Sigmoid colon (tissue), 7 donors: ENCODE measurements at places on chromosomes 16 and 17. TPM values are rescaled to one million over a fixed set of nuclear protein-coding genes. Genes with fewer than 3 reads are reported as not detected.

Gene PRDM7
- total RNA-seq, result not detected

Gene NT5M
- total RNA-seq, result 5.5 TPM

Gene CDH8
- 3.9 TPM for total RNA-seq

Gene MYCBPAP
- 2.0 TPM for total RNA-seq

Gene ABCA5
- total RNA-seq, result 19.3 TPM

DNA sequence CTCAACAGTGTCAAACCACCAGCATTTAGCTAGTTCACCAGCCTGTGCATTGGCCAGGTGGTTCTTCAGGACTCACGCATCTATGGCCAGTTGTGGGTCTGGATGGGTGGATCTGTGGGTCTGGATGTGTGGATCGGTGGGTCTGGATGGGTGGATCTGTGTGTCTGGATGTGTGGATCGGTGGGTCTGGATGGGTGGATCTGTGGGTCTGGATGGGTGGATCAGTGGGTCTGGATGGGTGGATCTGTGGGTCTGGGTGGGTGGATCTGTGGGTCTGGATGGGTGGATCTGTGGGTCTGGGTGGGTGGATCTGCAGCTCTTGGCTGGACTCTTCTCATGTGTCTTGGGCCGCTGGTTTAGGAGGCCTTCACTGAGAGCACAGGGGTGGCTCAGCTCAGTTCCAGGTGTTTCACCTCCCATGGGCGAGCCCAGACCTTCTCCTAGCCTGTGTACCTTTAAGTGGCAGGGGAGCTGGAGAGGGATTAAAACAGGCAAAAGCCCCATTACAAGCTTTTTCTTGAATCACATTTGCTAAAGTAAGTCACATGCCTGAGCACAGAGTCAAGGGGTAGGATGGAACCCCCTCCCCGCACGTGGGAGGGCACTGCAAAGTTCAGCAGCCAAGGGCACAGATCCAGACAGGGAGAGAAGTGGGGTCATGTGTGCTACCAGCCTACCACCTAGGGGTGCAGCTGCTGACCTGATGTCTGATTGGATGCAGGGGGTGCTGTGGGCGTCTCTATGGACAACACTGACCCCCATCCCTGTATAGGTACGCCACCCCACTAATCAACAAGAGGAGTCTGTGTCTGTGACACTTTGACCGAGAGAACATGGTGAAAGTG is 3.4 kb upstream of the NUBP1 start:
- no peak overlapping the region for H3K4me3 ChIP-seq
- H3K27ac ChIP-seq, result no peak overlapping the region

DNA sequence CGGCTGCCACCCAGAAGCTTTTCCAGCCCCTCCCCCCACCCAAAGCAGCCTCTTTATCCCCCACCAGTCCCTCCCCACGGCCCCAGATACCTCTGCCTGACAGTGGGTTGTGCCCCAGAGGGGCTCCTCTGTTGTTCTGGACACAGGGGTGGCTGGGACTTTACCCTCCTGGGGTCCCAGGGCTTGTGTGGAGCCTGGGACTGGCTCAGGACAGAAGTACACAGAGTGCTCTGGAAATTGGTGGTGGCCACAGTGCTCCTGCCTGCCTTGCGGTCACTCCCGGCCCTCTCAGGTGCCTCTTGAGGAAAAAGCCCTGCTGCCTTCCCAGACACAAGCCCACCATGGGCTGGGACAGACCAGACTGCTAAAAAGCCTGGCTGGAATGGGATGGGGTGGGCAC is 68.2 kb downstream of the RAB11FIP4 start:
- H3K27me3 ChIP-seq, result no peaks in the 10 kb centered on the region
- no peaks in the 10 kb centered on the region for H3K4me1 ChIP-seq
- H3K36me3 ChIP-seq, result no peaks in the 10 kb centered on the region

GRCh38 chr16:69476920-69477443 is 52.6 kb downstream of the CYB5B start:
- H3K4me1 ChIP-seq, result peaks cover 2% of the 10 kb centered on the region
- no peaks in the 10 kb centered on the region for H3K36me3 ChIP-seq
- no peak overlapping the region for H3K27ac ChIP-seq
- no peaks in the 10 kb centered on the region for H3K27me3 ChIP-seq
- no peak for DNase-seq

GRCh38 chr17:8499614-8500013 is 63.9 kb downstream of the NDEL1 start:
- peaks cover 64% of the 10 kb centered on the region for H3K36me3 ChIP-seq
- no peak overlapping the region for H3K4me3 ChIP-seq
- H3K27ac ChIP-seq, result no peak overlapping the region
- DNase-seq, result no peak

- H3K4me1 ChIP-seq, result no peaks in the 10 kb centered on the region
- H3K4me3 ChIP-seq, result no peak overlapping the region
- no peaks in the 10 kb centered on the region for H3K27me3 ChIP-seq
- H3K27ac ChIP-seq, result no peak overlapping the region
These were observed 140.6 kb downstream of the MAP2K6 start for GRCh38 chr17:69555056-69555455.

GRCh38 chr16:49858200-49859124 is 2.5 kb upstream of the ZNF423 start:
- peaks cover 36% of the 10 kb centered on the region for H3K4me1 ChIP-seq
- peak overlapping the region; percentile 32 for H3K4me3 ChIP-seq
- H3K27me3 ChIP-seq, result peaks cover 15% of the 10 kb centered on the region
- peak; percentile 83 for DNase-seq
- no peaks in the 10 kb centered on the region for H3K36me3 ChIP-seq
- H3K27ac ChIP-seq, result peak overlapping the region; percentile 96

DNA sequence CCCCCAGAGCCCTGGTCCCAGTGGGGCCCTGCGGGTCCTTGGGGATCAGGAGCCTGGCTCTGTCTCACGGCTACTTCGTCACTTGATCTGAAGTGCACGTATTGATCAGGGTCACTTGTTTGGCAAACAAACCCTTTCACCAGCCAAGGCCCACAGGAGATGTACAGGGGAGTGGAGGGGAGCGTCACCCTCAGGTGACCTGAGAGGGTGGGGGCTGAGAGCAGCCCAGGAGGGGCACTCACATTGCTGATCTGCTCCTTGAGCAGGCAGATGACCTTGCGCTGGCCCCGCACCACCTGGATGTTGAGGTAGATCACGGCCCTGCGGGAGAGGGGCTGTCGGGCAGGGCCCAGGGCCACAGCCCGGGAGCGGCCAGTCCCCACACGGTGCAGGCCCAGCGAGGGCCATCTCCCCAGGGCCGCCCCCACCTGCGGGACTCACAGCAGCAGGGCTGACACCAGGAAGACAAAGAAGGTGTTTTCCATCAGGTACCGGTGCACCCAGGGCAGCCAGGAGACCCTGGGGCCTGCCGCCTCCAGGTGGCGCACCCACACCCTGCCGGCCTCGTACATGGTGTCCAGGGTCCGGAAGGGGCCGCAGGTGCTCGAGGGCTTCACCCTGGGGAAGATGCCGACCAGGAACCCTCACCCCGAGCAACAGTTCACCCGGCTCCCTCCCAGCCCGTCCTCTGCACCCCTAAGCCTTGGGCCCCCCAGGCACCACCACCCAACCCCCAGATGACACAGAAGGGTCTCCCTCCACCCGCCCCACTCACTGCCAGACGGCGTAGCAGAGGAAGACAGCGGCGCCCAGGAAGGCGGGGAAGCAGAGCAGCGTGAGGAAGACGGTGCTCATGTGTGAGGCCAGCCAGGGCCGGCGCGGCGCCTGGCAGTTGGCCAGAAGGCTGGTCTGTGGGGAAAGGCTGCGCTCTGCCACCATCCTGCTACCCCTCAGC is 11.3 kb downstream of the TMC6 start:
- no peak for DNase-seq
- no peaks in the 10 kb centered on the region for H3K4me1 ChIP-seq
- H3K27me3 ChIP-seq, result peaks cover 20% of the 10 kb centered on the region
- no peaks in the 10 kb centered on the region for H3K36me3 ChIP-seq
- H3K27ac ChIP-seq, result no peak overlapping the region

- H3K27ac ChIP-seq, result no peak overlapping the region
- H3K27me3 ChIP-seq, result peaks cover 7% of the 10 kb centered on the region
- H3K4me3 ChIP-seq, result no peak overlapping the region
- no peaks in the 10 kb centered on the region for H3K36me3 ChIP-seq
- H3K4me1 ChIP-seq, result no peaks in the 10 kb centered on the region
These were observed 27.3 kb upstream of the CBFA2T3 start for GRCh38 chr16:89004209-89004831.

- peak overlapping the region; percentile 74 for H3K27ac ChIP-seq
- H3K36me3 ChIP-seq, result no peaks in the 10 kb centered on the region
- H3K4me3 ChIP-seq, result peak overlapping the region; percentile 91
These were observed 1.2 kb downstream of the USP7 start for GRCh38 chr16:8962393-8963009.

DNA sequence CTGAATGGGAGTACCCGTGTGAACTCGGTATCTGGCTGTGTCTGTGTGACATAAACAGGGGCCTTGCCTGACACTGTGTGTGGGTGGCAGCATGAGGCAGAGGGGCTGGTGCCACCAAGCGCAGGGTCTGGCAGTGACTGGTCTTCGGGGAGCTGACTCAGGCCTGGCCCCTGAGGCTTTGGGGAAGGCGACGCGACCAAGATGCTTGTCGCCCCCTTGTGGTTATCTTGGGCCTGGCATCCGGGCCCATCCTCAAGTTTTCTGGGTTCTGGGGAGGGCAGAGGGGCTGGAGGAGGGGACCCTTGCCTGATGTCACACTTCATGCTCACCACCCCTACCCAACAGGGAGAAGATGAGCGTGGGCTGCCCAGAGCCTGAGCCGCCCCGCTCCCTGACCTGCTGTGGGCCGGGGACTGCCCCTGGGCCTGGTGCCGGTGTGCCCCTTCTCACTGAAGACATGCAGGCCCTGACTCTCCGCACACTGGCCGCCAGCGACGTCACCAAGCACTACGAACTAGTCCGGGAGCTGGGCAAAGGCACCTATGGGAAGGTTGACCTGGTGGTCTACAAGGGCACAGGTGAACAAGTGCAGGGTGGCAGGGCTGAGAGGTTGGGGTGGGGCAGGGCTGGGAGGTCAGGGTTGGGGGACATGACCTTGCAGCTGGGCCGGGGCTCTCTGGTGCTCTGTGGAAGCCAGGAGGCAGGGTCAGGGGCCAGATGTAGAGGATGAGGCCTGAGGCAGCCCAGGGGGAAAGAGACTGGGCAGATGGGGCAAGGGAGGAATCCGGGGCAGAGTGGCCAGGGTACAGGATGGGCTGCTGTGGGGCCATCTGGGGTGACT is 24.9 kb downstream of the SBK1 start:
- H3K4me3 ChIP-seq, result no peak overlapping the region
- no peaks in the 10 kb centered on the region for H3K27me3 ChIP-seq
- DNase-seq, result no peak

DNA sequence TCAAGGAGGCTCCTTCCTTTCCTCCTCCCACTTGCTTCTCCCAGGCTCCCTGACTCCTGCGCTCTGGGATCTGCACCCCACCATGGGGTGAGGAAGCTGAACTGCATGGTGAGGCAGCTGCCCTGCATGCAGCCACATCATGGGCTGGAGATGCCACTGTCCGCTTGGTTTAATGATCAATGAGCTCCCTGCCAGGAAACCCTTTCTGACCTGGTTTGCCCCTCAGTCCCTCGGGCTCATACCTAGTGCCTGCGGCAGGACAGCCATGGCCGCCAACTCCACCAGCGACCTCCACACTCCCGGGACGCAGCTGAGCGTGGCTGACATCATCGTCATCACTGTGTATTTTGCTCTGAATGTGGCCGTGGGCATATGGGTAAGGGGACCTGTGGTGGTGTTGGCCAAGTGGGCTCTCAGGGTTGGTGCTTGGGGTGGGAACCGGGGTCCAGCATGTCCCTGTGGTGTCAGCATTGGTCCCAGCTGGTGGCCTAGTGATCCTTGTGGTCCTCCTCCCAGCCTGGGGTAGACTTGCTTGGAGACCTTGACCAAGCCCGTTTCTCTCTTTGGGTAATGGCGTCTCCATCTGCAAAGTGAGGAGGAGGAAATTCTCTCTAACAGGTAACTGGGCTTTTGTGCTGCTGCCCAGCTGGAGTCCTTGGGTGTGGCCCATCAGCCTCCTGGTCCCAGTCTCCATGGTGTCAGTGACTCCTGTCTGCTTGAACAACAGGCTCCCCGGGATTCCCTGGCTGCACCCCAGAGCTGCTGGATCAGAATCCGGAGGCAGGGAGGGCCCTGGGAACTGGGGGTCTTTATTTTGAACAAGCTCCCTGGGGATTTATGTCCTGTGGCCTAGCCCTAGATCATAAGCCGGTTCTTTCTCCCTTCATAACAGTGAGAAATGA is at the start of gene SLC5A10:
Gene SLC5A10, plus strand, starts transcription at position 225 of the 902 bp plus-strand sequence. Its CDS starts 41 bp downstream, at position 266.
- H3K4me3 ChIP-seq, result no peak within 1 kb of the TSS
- no peak within 1 kb of the TSS for H3K27ac ChIP-seq
- no peaks in the 10 kb centered on the region for H3K36me3 ChIP-seq
- DNase-seq, result no peak

DNA sequence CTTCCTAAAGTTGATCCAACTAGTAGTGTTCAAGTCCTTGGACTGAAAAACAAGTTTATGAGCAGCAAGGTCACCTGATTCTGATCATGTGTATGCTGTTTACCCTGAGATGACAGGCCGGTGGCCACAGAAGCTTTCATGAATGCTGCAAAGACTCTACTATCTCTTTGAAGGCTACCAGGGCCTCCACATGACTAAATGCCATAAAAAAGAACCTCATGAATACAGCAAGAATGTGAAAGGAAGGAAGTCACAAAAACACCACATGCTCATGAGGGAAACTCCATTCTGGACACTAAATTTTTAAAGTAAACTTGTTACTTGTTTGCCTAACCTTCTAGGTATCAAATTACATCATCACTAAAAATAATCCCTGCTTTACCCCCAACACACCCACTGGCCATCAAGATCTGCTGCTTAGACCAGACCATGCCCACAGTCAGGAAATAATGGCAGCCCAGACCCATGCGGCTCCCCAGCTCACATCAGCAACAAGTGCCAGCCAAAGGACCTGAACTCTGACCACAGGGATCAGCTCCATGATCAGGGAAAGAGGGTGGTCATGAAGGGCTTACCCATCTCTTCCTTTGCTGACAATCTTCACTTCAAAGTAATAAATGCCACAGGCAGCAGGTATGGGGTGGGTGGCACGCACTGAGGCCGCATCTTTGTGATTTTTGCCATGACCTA is 1.4 kb downstream of the RANBP10 start:
- peak overlapping the region; percentile 83 for H3K4me3 ChIP-seq
- H3K36me3 ChIP-seq, result peaks cover 5% of the 10 kb centered on the region
- H3K27me3 ChIP-seq, result no peaks in the 10 kb centered on the region
- DNase-seq, result no peak
